SK-MEL-5 (cell line): ENCODE measurements at places on chromosomes 6 and 20. TPM values are rescaled to one million over a fixed set of nuclear protein-coding genes. Genes with fewer than 3 reads are reported as not detected.

Gene TBXT
- not detected in 2 replicates for total RNA-seq

Gene SLC22A2
- not detected in 2 replicates for total RNA-seq

Gene CPXM1
- total RNA-seq, result 0.48 and 0.98 TPM in 2 replicates

Gene SCRT2
- not detected in 2 replicates for total RNA-seq

Gene SLC2A4RG
- 11.3 and 11.4 TPM in 2 replicates for total RNA-seq

Gene GJA1
- total RNA-seq, result 0.21 and 0.32 TPM in 2 replicates

Gene TFAP2C
- total RNA-seq, result 1.5 and 2.0 TPM in 2 replicates

Gene DDO
- 1.7 and 2.3 TPM in 2 replicates for total RNA-seq

Gene PRR18
- total RNA-seq, result not detected in 2 replicates

Gene SLC35D3
- not detected in 2 replicates for total RNA-seq

Gene TENT5A
- total RNA-seq, result 38.8 and 39.1 TPM in 2 replicates

Gene PPP1R3G
- 0.03 and 0.16 TPM in 2 replicates for total RNA-seq

Gene LST1
- not detected in 2 replicates for total RNA-seq

Gene BFSP1
- total RNA-seq, result 14.3 and 14.7 TPM in 2 replicates
